Thoracic aorta (tissue), 2 donors: ENCODE measurements at places on chromosomes 6 and 20.

DNA sequence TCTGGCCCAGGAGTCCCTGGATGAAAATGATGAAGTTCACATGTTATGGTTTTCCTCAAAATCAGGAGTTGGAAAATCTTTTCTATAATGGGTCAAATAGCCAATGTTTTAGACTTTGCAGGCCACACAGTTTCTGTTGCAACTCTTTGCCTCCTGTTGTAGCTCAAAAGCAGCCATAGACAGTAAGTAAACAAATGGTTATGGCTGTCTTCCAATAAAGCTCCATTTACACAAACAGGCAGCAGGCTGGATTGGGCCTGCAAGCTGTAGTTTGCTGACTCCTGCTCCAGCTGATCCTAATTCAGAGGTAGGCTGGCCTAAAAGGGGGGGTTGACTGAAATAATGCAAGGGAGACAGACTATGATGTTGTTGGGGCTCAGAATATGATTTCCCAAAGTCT, 33.0 kb downstream of the METTL24 start:
- no peak for DNase-seq

GRCh38 chr20:23187751-23188150, 101.6 kb upstream of the CD93 start:
- no peak for DNase-seq

- no peak for DNase-seq
These were observed 72.4 kb downstream of the ASCC3 start for GRCh38 chr6:100808638-100809275.

DNA sequence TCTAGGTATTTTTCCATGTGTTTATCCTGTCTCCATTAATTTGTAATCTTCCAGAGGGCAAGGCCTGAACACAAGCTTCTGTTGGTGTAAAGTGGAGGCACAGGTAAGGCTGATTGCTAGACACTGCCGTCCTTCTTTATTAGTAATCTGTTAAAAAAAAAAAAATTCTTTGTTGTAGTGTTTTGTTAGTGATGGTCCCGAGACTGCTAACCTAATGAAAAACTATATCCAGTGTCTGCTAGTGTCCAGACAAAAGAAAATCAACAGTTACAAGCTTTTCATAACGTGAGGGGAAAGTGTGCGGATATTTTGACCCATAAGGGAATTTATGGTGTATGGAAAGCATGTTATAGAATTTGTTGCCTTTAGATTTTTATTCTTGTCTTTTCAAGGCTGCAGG, 4.2 kb upstream of the HIVEP1 start:
- no peak for DNase-seq

DNA sequence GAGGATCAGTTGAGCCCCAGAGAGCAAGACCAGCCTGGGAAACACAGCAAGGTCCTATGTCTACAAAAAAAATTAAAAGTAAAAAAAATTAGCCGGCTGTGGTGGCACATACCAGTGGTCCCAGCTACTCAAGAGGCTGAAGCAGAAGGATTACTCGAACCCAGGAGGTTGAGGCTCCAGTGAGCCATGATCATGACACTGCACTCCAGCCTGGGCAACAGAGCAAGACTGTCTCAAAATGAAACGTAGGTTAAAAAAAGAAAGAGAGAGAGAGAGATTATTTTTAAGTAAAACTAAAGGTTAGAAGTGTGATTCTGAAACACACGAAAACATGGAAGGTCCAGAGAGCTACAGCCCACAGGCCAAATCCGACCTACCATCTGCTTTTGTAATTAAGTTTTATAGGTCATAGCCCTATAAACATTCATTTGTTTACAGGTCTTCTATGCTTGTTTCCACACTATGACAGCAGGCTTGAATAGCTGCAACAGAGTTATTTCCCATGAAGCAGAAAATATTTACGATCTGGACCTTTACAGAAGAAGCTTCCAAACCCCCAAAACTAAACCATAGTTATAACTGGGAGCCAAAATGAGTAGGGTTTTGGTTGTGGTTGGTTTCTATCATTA, 279.7 kb downstream of the GMDS start:
- no peak for DNase-seq

GRCh38 chr6:121435444-121436069, at the start of gene GJA1:
Gene GJA1 (plus strand): TSS chr6:121435646. CDS start chr6:121446848, 11,202 bp downstream.
- DNase-seq = peak; percentile 31

GRCh38 chr6:148367411-148368024, 24.9 kb downstream of the SASH1 start:
- no peak for DNase-seq

DNA sequence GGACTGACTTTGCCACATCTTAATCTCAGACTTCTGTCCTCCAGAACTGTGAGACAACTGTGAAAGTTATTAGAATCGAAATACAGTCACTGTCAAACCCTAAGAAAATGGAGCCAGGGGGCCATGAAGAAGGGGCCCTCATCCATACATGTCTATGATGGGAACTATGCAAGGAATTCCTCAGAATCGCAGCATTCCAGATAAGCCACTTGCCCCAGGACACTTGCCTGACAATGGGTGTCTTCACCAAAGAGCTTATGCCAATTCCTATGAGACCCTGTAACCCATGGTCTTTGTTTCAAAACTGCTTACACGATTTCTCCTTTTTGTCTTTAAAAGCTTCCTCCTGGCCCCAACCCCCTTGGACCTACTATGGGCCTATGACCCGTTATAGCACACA, 90.4 kb upstream of the FOXP4 start:
- DNase-seq = no peak

- DNase-seq = no peak
These were observed 3.1 kb downstream of the PLAGL2 start for GRCh38 chr20:32204205-32205109.

DNA sequence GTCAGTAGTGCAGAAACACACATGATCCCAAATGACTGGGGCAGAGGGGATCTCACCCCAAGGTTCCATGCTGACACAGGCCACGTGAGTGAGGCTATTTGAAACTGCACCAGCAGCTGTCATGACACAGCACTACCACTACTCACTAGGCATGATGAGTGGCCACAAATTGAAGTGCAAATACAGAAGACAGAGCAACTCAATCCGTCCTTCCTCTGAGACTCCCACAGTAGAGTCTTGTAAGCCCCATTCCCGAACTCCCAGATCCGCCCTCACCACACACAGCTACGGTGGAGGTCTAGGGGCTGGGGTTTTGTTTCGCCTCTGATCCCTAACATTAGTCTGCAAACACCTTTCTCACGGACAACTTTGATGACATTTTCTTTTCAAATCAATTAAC, 113.3 kb upstream of the NUP153 start:
- DNase-seq = no peak
